ENCODE measurements at places on chromosomes 2 and 18.

- no peak for DNase-seq
These were observed 29.6 kb upstream of the DSC3 start for GRCh38 chr18:31072175-31072574.

DNA sequence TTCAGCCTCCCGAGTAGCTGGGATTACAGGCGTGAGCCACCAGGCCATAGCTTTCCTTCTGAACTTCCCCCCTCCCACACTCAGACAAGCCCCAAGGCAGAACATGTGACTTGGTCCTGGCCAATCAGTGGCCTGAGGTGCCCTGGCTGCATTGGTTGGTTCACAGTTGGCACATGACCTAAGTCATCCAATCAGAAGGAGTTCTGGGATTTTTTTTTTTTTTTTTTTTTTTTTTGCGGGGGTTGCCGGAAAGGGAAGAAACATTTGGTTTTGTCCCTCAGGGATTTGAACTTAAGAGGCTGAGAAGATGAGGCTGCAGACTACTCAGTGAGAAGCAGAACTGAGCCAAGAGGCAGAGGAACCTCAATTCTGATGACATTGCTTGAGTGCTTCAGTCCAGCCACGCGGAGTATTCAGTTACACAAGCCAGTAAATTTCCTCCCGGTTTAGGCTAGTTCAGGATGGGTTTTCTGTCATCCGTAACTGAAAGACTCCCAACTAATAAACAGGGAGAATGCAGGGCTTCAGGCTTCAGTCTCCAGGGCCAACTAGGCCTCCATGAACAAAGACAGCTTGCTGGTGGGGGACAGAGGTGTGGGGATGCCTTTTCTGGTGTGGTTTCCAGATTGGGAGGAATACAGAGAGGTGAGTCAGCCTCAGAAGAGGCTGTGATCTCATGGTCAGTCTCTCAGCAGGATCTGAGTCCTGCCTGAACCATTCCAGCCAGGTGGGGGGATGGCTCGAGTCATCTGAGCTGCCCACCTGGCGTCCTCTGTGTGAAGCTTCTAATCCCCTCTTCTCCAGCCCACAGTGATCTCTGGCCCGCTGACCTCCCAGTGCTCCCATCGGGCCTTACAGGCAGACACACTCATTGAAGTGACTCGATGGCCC, 9.2 kb downstream of the PTMA start:
- peak; percentile 82 for DNase-seq

- no peak for DNase-seq
These were observed 11.4 kb upstream of the MAPRE2 start for GRCh38 chr18:35029770-35030169.

DNA sequence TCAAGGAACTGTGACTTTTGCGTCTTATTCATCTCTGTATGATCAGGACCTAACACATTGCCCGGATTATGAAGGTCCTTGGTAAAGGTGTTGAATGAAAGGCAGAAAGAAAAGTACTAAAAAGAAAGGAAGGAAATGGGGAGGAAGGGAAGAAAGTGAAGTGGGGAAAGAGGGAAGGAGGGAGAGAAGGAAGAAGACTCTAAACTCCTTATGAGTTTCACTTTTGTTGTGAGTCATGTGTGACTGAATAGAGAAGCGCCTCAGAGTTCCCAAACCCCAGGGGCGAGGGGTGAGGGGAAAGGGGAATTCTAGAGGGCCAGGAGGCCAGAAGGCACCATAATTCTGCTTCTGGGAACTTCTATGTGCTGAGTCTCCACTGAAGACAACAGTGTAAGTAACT, 30.9 kb upstream of the OSBPL6 start:
- DNase-seq: no peak

- DNase-seq: no peak
These were observed 147.3 kb downstream of the B3GNT2 start for GRCh38 chr2:62343206-62343605.

DNA sequence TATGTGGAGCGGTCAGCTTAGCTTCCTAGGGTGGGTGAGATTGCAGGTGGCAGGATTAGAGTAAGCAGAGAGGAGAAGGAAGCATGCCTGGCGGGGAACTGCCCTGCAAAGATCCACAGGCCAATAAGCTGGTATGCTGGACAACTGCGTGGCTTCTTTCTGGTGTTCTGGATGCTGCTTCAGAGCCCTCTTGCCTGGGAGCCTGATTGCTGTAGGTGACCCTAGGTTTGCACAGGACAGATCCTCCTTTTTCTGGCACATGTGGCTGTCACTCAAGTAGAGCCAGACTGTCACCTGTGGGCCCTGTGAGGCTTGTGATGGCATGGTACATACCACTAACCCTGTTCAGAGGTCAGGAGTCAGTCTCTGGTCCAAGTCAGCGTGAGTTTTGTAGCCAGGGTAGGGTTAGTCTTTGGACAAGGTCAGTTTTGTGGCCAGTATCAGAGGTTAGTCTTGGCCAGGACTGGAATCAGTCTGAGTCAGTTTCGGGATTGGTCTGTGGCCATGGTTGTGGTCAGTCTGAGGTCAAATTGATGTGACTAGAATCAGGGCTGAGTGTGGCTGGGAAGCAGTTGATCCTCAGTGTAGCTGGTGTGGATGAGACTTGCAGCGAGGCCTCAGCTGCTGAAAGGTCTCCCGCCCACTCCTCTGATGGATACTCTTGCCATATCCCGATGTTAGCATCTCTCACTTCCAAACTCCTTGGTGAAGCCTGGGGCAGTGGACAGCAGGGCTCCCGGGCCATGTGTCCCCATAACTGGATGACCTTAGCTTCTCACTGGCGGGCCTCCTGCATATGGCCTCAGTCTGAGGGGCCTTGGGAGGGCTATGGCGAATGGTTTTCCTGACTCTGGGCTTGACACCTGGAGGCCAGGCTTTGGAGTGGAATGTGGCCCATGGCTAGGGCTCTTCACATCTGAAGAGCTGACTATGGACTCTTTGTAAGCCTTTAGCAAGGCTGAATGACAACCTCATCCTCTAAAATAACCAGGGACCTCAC, 260.5 kb downstream of the DYSF start:
- no peak for DNase-seq

- DNase-seq: peak; percentile 59
These were observed 45.6 kb downstream of the MEX3C start for GRCh38 chr18:51151568-51152511.

DNA sequence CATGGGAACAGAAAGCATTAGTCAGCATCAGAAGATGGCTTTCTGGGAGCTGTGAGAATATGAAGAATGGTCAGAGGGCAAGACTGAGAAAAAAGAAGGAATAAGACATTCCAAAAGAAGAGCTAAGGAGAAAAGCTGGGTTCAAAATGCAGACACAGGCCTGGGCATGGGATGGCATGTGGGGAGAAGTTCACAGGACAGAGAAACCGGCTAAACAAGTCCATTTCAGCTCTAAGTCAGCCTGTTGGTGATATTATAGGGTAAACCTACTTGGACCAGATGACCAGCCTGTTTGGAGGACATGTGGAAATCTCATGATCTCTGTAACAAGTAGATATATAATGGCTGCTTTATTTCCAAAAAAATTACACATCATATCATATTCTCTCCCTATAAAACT, 91.7 kb upstream of the MEIS1 start:
- no peak for DNase-seq

DNA sequence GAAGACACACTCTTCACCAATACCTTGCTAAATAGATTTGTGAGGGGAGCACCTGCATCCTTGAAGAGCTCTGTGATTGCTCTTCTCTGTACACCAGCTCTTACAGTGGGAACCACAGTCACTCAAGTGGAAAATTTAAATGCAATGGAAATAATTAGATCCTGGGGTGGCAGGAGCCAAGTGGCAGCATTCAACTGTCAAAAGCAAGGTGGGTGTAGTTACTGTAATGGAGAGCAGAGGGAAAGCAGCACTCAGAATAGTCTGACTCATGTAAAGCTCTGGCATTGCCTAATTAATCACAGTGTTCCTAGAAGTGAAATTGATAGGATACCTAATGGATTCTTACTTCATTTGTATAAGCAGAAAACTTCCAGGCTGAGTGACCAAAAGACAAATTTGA, 245.8 kb downstream of the KCNE4 start:
- no peak for DNase-seq

DNA sequence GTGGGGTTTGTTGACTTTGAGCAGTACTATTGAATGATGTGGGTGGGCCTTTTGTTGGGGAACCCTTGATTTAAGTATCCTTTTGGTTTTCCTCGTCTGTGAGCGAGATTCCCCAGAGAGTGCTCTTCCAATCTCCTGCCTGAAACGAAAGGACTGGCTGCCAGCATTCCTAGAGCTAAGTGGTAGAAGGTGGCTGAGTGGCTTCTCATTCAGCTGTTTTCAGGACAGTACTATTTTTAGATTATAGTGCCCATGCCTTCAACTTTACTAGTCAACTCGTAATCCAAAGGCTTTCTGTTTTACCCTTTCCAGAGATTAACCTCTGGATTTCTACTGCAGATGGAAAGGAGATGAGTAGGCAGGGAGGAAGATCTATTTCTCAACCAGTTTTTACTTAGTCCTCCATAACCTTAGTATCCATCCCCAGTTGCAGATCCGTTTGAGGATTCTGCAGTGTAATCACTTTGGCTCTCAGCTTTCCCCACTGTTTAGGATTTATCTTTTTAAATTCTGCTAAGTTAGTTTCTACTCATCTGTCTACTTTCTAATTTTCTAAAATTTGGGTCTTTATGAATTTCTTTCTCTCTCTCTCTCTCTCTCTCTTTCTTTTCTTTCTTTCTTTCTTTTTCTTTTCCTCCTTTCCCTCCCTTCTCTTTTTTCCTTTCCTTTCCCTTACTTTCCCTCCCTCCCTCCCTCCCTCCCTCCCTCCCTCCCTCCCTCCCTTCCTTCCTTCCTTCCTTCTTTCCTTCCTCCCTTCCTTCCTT, 9.2 kb downstream of the SLC4A1AP start:
- no peak for DNase-seq

GRCh38 chr2:108417254-108417653, 31.8 kb upstream of the GCC2 start:
- no peak for DNase-seq

GRCh38 chr2:74223941-74224770, 25.7 kb downstream of the MTHFD2 start:
- no peak for DNase-seq

GRCh38 chr2:127149384-127149783, 42.4 kb upstream of the BIN1 start:
- DNase-seq: no peak

DNA sequence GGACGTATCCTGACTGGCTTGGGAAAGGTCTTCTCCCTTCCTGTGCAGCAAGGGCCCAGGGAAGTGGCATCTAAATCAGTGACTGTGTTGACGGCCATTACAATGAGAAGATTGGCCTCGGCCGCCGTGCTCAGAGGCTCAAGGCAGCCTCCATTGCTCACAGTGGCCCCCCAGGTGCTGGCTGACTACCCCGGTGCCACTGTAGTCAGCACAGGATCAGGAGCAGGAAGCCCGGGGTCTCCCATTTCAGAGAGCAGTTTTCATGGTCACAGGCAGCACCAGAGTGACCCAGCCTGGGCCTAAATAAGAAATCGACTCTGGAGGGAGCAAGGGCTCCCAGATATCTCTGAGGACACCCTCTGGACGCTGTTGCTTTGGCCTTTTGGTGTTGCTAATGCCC, 219.4 kb upstream of the ARL4C start:
- DNase-seq: no peak

DNA sequence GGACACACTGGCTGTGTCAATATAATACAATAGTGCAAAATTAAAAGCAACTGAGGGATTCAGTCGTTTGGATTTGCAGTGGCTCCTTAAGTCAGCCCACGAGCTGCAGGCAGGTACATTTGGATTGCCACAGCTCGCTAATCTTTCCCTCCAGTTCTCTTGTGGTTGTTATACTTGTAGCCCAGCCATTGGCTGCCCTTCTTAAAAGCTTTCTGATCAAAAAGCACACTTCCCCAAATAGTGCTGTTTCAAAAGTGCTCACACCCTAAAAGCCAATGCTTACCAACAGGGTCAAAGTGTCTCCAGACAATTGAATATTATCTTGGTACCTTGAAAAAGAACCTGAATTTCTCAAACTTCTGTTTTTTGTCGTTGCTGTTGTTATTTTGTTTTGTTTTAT, 404.7 kb upstream of the FAM98A start:
- no peak for DNase-seq

DNA sequence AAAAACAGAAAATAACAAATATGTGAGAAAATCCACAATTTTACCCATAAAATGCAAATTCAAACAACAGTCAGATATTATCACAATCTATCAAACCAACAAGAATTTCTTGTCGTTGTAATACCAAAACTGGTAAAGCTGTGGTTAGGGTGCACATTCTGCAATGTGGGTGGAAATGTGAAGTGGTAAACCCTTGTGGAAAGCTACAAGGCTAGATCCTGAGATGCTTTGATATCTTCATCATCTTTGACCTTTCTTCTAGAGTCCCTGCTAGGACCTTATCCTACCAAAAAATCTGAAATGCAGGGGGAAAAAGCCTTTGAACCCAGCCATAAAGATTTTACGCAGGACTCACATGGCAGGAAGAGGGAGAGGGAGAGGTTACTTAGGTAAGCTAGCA, 17.2 kb upstream of the ATG16L1 start:
- no peak for DNase-seq

DNA sequence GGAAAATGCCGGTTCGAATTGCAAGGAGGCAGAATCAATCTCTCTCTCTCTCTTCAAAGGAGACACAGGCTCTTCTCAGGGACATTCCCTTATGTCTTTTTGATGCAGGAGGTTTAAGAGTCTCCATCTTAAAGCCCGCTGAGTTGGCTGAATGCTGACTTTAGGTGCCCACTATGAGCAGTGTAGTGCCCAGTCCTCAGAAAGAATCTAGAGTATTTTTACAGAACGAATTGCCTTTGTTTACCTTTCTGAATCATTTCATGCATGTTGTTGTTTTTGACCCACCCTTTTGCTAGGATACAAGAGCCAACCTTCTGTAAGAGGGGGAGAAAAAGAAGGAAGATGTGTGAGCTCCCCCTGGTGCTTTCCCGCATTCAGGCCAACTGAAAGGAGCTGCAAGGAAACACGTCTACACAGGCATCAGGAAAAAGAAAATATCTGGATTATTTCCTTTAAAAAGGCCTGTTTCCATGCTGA, 193.5 kb upstream of the TCF4 start:
- DNase-seq: no peak

DNA sequence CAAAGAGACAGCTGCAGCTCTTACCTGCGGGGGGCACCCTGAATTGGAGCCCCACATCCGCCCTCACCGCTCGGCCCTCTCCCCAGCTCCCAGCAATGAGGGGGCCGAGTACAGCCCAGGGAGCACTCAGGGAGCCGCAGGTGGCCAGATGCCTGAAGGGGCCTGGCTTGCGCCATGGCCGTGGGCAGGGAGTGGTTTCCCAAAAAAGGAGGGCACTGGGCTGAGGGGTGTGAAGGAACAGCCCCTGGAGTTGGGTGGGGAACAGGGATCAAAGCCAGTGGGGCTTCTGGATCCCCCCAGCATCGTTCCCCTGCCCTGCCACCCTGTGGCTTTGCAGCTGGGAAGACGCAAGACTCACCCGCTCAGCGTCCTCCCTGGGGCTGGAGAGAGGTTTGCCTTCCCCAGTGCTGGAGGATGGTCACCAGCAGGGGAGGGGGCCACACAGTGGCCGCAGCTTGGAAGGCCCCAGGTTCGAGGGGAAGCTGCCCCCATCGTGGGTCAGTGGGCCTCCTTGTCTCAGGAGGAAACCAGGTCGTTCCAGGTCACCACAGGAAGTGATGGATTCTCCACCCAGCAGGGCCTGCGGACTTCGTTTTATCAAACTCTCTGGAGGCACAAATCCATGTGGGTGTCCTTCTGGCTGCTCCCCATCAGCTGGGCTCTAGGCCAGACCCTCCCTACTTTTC, 68.2 kb upstream of the HPCAL1 start:
- no peak for DNase-seq

GRCh38 chr2:231182513-231182899, 15.9 kb upstream of the ARMC9 start:
- DNase-seq: no peak

GRCh38 chr2:1590596-1591460, 153.5 kb downstream of the PXDN start:
- DNase-seq: no peak

- no peak for DNase-seq
These were observed 896.4 kb downstream of the TDRD15 start for GRCh38 chr2:22020091-22020742.
